Fibroblast of skin of left quadriceps (primary cell): ENCODE measurements at places on chromosomes 3 and 15.
A peak's percentile ranks its signal among the peaks of the same experiment; 100 is the strongest.

- no peak for DNase-seq
Measured at GRCh38 chr3:45166321-45166879, 20.2 kb upstream of the CDCP1 start.

DNA sequence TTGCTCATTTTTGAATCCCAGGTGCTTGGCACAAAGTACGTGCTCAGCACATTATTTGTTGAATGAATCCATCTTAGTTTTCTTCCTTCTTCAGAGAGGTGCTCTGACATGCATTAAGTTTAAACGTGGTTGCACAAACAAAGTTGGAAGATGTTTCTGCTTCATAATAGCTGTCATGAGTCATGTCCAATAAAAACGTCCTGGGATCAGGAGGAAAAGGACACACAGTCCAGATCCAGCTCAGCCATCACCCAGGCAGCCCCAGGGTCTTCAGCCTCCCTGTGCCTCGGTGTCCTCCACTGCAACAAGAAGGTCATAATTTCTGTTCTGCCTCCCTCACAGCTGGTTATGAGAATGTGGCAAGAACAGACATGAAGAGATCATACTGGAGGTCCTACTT lies 55.4 kb downstream of the CCNL1 start:
- DNase-seq = no peak

- DNase-seq = no peak
Measured at GRCh38 chr3:30315447-30315846, 291.0 kb upstream of the TGFBR2 start.

DNA sequence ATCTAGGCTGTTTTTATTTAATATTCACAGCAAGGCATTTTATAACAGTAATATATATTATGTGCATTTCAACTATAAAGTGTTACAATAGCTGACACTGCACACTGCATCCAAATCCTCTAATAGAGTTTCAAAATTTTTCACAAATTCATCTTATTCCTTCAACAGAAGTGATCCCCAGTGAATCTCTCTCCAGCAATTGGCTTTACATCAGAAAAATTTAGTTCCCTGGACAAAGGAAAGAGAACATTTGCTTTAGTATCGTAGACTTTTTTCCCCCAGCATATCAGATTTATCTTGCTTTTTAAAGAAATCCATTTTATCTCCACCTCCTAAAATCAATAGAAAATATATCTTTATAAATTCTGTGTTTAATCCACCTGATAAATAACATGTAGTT lies 868.6 kb downstream of the TBL1XR1 start:
- no peak for DNase-seq

- no peak for DNase-seq
Measured at GRCh38 chr15:87348746-87349145, 907.8 kb downstream of the NTRK3 start.

GRCh38 chr3:122640437-122640999 lies 40.1 kb upstream of the PARP14 start:
- no peak for DNase-seq

DNA sequence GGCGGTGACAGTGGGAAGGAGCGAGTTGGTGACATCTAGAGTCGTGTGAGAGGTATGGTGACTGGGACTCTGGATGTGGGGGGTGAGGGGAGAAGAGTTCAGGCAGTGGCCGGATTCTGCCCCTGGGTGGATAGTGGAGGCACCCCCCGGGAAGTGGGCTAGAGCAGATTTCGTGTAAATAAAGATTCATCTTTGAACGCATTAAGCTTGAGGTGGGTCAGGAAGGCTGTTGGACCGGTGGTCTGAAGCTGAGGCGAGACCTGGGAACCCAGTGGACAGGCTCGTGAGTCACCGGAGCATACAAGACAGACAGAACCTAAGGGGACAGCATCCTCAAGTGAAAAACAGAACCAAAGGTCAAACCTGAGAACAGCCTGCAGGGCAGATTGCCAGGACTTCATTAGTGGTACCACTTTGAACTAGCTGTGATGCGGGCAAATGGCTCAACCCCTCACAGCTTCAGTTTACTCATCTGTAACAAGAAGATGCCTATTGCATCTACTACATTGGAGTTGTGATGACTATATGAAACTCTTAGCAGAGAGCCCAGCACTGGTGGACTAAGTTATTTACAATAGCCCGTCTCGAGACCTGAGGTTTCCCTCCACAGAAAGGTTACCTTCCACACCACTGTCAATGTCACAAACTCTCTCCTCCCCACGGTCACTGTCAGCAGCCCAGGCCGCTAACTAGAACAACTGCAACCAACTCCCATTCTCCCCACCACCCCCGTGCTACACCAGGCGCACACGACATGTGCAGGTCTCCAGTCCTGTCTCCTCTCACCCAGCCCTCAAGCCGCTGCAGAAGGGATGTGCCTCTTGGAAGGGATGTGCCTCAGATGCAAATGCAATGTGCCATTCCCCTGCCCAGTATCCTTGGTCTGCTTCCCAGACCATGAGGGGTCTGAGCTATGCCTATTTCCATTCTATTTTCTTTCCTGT lies 901 bp upstream of the CLN6 start:
- no peak for DNase-seq

DNA sequence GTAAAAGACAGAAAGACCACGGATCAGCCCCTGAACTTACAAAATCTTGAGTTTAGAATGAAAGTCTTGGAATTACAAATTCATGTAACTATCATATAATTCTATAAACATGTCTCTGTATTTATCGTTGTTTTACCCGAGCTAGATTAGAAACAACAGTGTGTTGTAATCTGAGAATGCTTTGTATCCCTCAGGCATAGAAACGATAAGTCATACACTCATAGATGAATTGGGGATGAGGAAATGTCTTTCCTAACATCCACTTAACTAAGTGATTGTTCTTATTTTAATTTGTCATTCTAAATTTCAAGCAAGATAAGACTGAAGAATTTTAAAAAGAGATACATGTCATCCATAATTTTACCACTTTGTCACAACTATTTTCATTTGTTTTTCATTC lies 165.3 kb downstream of the RYR3 start:
- DNase-seq = no peak

DNA sequence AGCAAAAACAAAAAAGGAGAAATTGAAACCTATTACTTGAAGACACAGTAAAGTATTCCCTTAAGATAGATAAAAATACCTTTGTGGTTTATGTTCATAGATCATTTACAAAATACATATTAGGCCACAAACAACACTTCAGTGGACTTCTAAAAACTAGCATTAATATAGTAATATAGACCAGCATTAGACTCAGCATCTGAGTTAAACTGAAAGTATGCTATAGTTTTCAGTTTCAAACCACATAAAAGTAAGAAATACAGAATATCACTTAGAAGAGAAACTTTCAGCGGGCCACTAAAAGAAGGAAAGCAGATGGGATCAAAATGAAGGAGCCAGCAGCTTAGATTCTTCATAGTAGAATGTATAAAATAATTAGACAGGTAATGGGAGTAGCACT lies 86.6 kb downstream of the MSL2 start:
- DNase-seq = no peak

GRCh38 chr3:189727898-189728297 lies 96.7 kb downstream of the TP63 start:
- peak; percentile 81 for DNase-seq

- no peak for DNase-seq
Measured at GRCh38 chr15:74955796-74956647, 550 bp downstream of the RPP25 start.

- no peak for DNase-seq
Measured at GRCh38 chr15:81286621-81287121, 37.3 kb downstream of the STARD5 start.

GRCh38 chr3:32685543-32686185 lies 676 bp downstream of the CNOT10 start:
- DNase-seq = no peak
